ENCODE measurements at places on chromosomes 2 and 18. TPM values are rescaled to one million over a fixed set of nuclear protein-coding genes. Genes with fewer than 3 reads are reported as not detected.

NDC80 gene
- polyA plus RNA-seq = 13.0 TPM

DNA sequence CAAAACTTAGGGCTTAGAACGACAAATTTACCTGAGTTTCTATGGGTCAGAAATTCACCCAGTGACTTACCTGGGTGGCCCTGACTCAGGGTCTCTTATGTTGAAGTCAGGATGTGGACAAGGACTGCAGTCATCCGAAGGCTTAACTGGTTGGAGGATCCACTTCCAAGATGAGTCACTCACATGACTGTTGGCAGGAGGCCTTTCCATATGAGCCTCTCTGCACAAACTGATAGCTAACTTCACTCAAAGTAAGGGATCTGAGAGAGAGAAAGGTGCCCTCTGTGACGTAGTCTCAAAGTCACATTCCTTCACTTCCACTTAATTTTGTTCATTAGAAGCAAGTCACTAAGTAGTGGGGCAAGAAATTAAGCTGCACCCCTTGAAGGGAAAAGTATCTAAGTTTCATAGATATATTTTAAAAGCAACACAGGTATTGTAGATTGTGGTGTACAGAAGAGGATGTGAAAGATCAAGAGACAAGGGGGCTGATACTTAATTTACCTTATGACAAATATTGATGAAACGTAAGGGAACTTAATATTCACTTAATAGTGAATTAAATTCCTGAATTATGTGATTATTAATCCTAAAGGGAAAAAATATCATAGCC is 48.4 kb downstream of the TANK start:
- peak; percentile 1 for DNase-seq

SCYGR4 gene
- not detected for polyA plus RNA-seq

FER1L5 gene
- polyA plus RNA-seq = not detected

ANKRD29 gene
- 17.4 TPM for polyA plus RNA-seq

- DNase-seq = no peak
Measured at GRCh38 chr2:139529080-139529479, 748.9 kb upstream of the NXPH2 start.

DNA sequence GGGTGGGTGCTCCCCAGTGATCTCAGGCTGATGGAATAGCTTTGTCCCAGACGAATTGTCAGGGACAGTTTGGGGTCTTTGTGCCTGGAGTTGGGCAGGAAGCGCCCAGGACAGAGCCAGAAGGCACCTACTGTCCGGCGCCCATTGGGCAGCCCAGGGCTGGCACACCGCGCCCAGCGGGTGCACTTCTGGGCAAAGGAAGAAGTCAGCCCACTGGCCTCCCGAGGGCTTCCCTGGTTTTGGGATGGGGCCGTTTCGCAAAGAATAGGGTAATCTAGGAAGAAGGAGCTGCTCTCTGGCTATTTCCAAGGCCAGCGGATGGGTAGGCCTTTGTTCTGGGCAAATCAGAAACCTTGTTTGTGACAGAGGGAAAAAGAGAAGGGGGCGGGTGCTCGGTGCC is 3.5 kb upstream of the SIX2 start:
- no peak for DNase-seq

ITGB6 gene
- 4.8 TPM for polyA plus RNA-seq

GRCh38 chr2:32229635-32230034 is 35.1 kb downstream of the NLRC4 start:
- no peak for DNase-seq

DNA sequence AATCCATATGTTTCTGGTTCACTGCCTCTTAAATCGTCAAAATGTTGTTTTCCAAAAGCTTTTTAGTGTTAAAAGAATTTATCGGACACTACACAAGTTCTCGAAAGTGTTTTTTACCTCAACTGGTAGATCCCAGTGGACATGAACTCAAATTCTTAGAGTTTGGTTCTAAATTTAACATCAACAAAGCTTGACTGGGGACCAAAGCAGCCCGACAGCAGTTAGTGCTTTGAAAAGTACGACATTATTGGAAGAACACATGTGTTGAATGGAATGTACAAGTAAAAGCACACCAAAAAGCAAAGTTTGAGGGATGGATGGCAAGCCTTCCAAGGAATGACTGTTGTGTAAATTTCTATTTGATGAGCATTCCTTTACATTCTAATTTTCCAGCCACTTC is 803.9 kb upstream of the POU3F3 start:
- no peak for DNase-seq

ZNF396 gene
- polyA plus RNA-seq = 0.94 TPM

ARMC9 gene
- 12.0 TPM for polyA plus RNA-seq

- DNase-seq = peak; percentile 37
Measured at GRCh38 chr2:96265349-96265839, 403 bp downstream of the TMEM127 start.

DNA sequence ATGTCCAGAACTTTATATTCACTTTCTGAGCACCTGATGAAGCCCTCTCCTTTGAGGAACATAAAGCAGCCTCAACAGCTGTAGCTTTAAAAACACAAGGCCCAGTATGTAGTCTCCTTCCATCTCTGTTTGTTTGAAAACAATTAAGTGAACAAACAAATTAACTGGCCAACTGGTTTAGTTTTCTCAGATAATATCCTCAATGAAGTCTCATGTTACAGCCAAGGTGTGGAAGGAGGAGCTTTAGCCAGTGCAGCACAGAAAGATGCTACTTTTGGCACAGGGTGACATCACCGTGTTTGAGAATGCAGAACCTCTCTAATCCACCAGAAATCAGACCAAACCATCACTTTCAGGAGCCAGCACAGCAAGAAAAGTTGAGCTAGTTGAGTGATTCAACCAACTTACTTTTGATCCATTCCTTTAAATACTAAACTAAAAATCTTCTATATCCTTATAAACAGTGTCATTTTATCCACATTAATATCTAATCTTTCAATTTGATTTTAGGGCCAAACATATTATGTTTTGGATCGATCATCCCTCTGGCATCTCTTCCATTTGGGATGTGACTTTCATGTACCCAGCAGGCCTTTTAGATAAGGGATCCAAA is 488.7 kb downstream of the ARHGAP15 start:
- DNase-seq = no peak

GRCh38 chr2:15711126-15711860 is 119.6 kb downstream of the DDX1 start:
- DNase-seq = no peak

DNA sequence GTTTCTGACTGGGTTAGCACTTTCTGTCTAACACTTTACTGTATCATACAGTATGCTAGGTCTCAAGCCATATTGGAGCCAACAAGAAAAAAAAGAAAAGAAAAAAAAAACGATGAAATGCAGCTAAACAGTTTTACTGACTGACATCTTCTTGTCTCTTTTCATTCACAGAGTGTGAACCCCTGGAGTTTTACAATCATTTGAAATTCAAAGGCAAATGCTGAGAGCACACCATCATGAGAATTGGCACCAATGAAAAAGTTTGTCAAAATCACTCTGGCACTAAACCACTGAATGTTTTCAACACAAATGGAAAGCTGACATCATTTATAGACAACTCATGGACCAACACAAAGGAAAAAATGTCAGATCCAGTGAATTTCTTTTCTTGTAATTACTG is 513.3 kb downstream of the LRRTM4 start:
- DNase-seq = no peak

DNA sequence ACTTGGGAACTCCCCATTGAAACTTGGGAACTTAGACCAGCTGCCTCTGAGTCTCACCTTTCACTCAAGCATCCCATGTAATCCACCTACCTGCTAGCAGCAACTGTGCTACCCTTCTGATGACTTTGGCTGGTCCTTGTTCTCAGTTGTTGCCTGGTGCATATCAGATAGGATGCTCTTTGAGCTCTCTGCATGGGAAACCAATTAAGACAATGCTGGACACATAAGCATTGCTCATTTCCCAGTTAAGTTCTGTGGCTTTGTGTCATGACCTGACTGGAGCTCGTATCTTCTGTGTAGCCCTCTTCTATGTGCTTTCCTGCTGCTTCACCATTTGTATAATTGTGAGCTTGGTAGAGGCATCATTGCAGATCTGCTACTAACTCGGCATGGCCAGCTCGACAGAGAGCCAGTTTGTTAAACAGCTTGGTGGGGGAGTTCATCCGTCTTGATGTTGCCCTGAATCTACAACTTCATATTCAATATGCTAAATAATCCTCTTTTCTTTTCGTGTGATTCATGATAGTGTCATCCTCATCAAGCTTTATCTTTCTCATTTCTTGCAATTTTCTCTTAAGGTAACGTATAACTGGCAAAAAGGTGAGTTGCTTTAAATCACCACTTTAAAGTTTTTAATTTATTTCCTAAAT is 447.5 kb upstream of the SLC14A2 start:
- DNase-seq = no peak

PTPN18 gene
- 23.1 TPM for polyA plus RNA-seq

TDRD15 gene
- not detected for polyA plus RNA-seq

- DNase-seq = peak; percentile 20
Measured at GRCh38 chr2:61016392-61017002, 1.0 kb upstream of the PEX13 start.

- peak; percentile 46 for DNase-seq
Measured at GRCh38 chr2:1550658-1551316, 137.5 kb downstream of the TPO start.

GRCh38 chr2:23903034-23903433 is 23.9 kb downstream of the ATAD2B start:
- no peak for DNase-seq

DNA sequence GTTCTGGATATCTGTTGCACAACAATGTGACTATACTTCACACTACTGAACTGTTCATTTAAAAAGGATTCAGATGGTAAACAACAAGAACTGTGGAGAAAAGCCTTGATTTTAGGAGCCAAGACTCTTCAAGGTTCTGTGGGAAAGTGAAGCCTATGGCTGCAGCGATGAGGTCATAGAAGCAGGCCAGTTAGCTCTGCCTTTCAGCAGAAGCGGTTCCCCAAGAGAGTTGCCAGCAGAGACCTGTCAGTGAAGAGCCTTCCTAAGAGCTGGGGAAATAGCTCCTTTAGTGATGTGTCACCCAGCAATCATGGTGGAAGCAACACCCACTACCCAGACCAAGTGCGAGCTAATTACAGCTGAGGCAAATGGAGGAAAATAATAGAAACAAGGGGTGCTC is 346.5 kb upstream of the ETAA1 start:
- DNase-seq = no peak

- DNase-seq = no peak
Measured at GRCh38 chr18:34543945-34544344, 166.2 kb upstream of the DTNA start.

IKZF2 gene
- polyA plus RNA-seq = 0.18 TPM

GNLY gene
- polyA plus RNA-seq = not detected

DNA sequence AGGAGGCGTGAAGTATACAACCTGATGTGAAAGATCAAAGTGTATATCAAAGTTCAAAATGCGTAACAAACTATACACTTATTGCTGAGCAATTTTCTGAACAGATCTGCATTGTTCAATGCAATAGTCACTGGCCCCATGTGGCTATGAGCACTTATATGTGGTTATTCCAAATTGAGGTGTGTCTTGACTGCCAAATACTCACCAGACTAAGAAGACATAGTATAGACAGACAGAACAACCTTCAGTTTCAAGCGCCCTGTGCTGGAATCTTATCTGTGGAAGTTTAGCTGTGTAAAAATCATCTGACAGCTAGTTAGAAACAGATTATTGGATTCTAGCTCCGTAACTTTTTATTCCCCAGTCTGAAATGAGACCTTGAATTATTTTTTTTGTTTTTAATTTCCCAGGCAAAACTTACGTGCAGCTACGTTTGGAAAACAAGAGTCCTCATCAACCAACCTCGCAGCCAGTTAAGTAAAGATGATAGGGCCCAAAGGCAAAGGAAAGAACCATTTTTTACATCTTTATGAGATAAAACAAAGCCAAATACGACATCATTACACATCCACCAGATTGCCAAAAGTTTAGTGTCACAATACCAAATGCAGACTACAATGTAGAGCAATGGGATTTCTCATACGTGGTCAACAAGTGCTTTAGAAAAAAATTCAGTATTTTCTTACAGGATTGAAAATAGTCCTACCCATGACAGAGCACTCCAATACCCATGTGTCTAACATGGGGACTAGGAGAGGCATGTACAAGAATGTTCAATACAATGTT is 37.2 kb downstream of the MBOAT2 start:
- no peak for DNase-seq

DNA sequence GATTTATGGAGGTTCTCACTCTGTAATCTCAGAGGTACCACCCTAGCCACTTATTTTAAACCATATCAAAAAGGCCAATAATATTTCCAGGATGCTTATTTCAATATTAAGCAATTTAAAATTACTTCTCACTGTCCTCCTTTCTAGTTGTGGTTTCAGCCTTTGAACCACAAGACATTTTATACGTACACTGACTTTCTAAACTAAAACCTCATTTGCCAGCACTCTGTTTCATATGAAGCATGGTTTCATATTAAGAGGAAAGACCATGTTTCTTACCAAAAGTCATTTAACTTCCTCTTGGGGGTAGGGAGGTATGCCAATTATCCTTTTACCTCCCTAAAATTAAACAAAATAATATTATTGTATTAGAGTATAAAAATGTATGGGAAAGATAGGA is 399.8 kb downstream of the CDH7 start:
- DNase-seq = no peak

ESPNL gene
- 0.17 TPM for polyA plus RNA-seq

GRCh38 chr18:5979971-5980457 is 84.7 kb upstream of the TMEM200C start:
- DNase-seq = no peak

ABCG8 gene
- polyA plus RNA-seq = not detected

GRCh38 chr2:16020389-16021008 is 80.1 kb downstream of the MYCN start:
- no peak for DNase-seq

DNA sequence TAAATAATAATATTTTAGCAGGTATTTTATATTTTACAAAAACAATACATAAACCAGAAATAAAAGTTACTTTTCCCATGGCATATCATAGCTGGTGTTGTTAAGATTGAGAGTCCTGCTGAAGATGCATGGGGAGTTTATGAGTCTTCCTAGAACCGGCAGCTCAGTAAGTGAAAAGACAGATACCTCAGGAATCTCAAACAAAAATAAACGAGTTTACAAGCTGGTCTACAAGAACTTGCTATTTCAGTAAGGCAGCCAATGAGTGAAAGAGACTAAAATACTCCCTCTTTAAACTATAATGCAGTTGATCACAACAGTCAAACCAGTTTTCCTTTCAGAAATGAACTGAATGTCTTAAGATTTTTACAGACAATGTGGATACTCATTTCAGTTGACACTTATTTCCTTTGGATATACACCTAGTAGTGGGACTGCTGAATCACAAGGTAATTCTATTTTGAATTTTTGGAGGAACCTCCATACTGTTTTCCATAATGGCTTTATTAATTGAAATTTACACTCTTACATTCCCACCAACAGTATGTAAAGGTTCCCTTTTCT is 8.9 kb downstream of the GAREM1 start:
- DNase-seq = no peak

DNA sequence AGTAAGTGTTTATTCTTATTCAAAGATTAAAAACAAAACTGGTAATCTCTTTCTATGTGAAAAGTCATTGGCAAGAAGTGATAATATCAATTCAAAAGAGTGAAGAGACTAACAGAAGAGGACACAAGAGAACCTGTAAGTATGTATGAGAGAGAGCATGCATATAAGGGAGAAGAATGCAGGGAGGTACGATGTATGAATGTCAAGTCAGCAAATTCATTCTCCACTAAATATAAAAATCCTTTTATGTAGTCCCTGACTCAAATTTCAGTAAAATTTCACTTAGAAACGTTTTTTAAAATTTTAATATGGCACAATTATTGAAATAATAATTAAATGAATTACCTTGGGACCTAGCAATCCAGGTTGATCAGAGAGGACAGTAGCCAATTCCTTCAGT is 55.3 kb downstream of the NCKAP1 start:
- no peak for DNase-seq

All from A549 (cell line).